Esophagus muscularis mucosa (tissue), 4 donors: ENCODE measurements at places on chromosomes 11 and 22. TPM values are rescaled to one million over a fixed set of nuclear protein-coding genes. Genes with fewer than 3 reads are reported as not detected.

DNA sequence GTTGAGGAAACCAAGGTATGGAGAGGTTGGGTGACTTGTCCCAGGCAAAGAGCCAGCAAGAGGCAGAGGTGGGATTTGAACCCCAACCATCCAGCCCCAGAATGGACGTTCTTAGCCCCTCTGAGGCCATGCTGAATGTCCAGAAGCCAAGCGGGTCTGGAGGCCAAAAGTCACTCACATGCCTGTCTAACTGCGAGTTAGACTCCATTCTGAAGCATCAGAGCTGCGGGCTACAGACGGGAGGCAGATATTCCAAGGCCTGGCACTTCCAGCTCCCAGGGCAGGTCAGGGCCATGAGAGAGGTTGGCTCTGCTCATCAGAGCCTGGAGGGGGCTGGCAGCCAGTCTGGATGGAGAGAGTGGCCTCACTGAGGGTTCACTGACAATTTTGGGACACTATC lies 616.5 kb downstream of the BRD1 start:
- H3K27me3 ChIP-seq: no peaks in the 10 kb centered on the region
- no peak for DNase-seq
- no peak overlapping the region for H3K27ac ChIP-seq
- H3K4me3 ChIP-seq: no peak overlapping the region
- no peaks in the 10 kb centered on the region for H3K4me1 ChIP-seq

GRCh38 chr11:44162662-44163061 lies 67.2 kb downstream of the EXT2 start:
- no peak overlapping the region for H3K27ac ChIP-seq
- DNase-seq: no peak
- no peak overlapping the region for H3K4me3 ChIP-seq
- no peaks in the 10 kb centered on the region for H3K27me3 ChIP-seq

DNA sequence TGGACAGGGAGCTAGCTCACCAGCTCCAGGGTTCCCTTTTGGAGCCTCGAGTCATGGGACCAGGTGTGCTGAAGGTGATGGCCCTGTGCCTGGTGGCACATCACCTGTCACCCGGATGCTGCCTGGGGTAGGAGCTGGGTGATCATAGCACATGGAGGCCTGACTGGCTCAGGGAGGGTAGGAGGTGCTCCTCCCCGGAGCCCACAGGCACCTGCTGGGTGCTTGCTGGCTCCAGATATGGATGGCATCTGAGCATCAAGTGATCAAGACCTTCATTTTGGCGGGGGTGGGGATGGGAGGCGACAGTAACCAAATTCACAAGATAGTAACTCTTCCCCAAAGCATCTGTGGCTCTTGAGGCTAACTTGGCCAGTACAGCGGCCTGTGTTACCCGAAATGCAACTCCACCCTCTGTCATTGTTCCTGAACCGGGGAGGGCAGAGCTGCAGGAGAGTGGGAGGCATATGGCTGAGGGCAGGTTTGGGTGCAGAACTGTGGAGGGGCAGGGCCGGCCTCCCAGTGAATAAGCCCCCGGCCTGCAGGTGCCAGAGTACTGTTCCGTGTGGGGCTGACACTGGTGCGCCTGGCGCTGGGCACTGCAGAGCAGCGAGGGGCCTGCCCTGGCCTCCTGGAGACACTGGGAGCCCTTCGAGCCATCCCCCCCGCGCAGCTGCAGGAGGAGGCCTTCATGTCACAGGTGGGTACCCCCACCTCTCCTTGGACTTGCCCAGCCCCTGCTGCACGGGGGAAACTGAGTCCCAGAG lies 4.7 kb downstream of the TBC1D10C start:
- DNase-seq: no peak
- H3K27me3 ChIP-seq: peaks cover 20% of the 10 kb centered on the region
- H3K27ac ChIP-seq: no peak overlapping the region
- no peaks in the 10 kb centered on the region for H3K36me3 ChIP-seq

- H3K27ac ChIP-seq: no peak overlapping the region
- H3K27me3 ChIP-seq: peaks cover 3% of the 10 kb centered on the region
- H3K36me3 ChIP-seq: no peaks in the 10 kb centered on the region
- no peak for DNase-seq
- H3K4me1 ChIP-seq: no peaks in the 10 kb centered on the region
These were observed 27.4 kb upstream of the TMEM45B start for GRCh38 chr11:129788278-129788677.

DNA sequence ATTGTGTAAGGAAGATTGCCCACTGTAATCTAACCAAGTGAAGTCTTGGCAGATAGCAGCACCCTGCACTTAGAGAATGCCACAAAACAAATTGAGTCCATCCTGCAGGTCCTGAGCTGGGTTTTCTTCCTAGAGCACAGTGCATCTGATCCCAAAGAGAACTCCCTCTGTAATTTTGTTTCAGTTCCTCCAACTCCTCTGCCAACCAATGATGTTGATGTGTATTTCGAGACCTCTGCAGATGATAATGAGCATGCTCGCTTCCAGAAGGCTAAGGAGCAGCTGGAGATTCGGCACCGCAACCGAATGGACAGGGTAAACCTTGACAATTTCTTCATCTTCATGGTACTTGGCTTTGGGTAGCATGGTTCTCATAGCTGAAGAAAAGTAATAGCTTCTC lies 33.1 kb upstream of the ST14 start:
- no peak overlapping the region for H3K4me3 ChIP-seq
- no peak overlapping the region for H3K27ac ChIP-seq
- H3K27me3 ChIP-seq: no peaks in the 10 kb centered on the region
- H3K4me1 ChIP-seq: peaks cover 32% of the 10 kb centered on the region
- H3K36me3 ChIP-seq: peaks cover 35% of the 10 kb centered on the region

- no peak for DNase-seq
- H3K27ac ChIP-seq: peak overlapping the region; percentile 68
- H3K27me3 ChIP-seq: no peaks in the 10 kb centered on the region
- H3K4me1 ChIP-seq: peaks cover 63% of the 10 kb centered on the region
- peak overlapping the region; percentile 58 for H3K4me3 ChIP-seq
- peaks cover 10% of the 10 kb centered on the region for H3K36me3 ChIP-seq
These were observed 27.5 kb downstream of the KIAA0930 start for GRCh38 chr22:45212992-45213751.

GRCh38 chr11:38672445-38672844 lies 2074.4 kb upstream of the RAG2 start:
- DNase-seq: no peak
- no peaks in the 10 kb centered on the region for H3K4me1 ChIP-seq
- H3K36me3 ChIP-seq: no peaks in the 10 kb centered on the region

DNA sequence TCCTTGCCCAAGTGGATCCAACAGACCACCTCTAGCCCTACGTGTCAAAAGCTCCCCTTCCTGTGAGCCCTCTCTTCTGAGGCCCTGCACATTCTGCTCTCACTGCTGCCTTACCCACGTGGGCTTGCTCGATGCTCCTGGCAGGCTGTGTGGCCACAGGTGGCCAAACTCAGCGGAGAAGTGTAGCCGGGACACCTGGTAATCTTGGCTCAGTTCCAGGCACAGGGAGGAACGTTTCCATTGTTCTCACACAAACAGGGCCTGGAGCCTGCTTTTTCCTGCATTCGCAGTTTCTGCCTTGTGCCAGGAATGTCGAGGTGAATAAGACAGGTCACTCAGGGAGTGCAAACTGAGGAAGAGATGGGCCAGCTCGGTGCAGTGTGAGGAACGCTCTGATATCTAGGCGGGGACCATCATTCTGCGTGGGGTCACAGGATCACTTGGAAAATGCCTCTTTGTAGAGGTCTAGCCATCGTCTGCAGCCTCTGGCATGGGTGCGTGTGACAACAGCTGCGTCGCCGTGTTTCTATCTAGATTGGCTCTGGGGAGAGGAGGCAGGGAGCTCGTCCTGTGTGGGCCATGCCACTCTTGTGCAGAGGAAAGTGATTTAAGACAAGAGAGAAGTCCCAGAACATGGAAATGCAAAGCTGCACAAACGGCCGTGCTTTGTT lies 127.6 kb upstream of the PARVA start:
- peak overlapping the region; percentile 70 for H3K27ac ChIP-seq
- no peak overlapping the region for H3K4me3 ChIP-seq
- H3K27me3 ChIP-seq: no peaks in the 10 kb centered on the region
- H3K36me3 ChIP-seq: peaks cover 20% of the 10 kb centered on the region
- peaks cover 55% of the 10 kb centered on the region for H3K4me1 ChIP-seq

DNA sequence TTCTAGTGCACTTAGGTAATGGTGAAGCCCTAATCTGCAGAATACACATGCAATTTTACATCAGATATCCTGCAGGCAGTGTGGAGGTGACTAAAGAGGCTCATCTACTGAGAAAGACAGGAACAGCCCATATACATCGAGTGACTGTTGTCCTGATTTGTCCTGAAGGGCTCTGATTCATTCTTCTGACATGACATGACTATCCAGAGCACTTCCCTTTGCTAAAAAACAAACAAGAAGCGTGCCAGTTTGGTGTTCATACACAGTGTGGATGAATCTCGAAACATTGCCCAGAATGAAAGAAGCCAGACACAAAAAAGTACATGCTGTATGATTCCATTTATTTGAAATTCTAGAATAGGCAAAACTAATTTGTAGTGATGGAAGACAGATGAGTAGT lies 48.0 kb upstream of the AMPD3 start:
- no peaks in the 10 kb centered on the region for H3K36me3 ChIP-seq
- no peak overlapping the region for H3K27ac ChIP-seq
- peaks cover 17% of the 10 kb centered on the region for H3K4me1 ChIP-seq
- peak; percentile 89 for DNase-seq
- no peak overlapping the region for H3K4me3 ChIP-seq

- H3K4me1 ChIP-seq: no peaks in the 10 kb centered on the region
- DNase-seq: no peak
- no peak overlapping the region for H3K4me3 ChIP-seq
- H3K27me3 ChIP-seq: no peaks in the 10 kb centered on the region
These were observed 264.0 kb upstream of the CCDC179 start for GRCh38 chr11:23124249-23124648.

Gene SAA1
- 0.75 TPM for total RNA-seq

Gene MIOX
- total RNA-seq: not detected

Gene OR2AT4
- not detected for total RNA-seq

Gene MS4A15
- total RNA-seq: not detected
